Ammon's horn (tissue), 1 donor: ENCODE measurements at places on chromosomes 1 and 21.

GRCh38 chr21:15706696-15707095 lies 23.1 kb upstream of the USP25 start:
- DNase-seq: no peak

- no peak for DNase-seq
Measured at GRCh38 chr1:167756730-167757405, 35.1 kb downstream of the MPZL1 start.

DNA sequence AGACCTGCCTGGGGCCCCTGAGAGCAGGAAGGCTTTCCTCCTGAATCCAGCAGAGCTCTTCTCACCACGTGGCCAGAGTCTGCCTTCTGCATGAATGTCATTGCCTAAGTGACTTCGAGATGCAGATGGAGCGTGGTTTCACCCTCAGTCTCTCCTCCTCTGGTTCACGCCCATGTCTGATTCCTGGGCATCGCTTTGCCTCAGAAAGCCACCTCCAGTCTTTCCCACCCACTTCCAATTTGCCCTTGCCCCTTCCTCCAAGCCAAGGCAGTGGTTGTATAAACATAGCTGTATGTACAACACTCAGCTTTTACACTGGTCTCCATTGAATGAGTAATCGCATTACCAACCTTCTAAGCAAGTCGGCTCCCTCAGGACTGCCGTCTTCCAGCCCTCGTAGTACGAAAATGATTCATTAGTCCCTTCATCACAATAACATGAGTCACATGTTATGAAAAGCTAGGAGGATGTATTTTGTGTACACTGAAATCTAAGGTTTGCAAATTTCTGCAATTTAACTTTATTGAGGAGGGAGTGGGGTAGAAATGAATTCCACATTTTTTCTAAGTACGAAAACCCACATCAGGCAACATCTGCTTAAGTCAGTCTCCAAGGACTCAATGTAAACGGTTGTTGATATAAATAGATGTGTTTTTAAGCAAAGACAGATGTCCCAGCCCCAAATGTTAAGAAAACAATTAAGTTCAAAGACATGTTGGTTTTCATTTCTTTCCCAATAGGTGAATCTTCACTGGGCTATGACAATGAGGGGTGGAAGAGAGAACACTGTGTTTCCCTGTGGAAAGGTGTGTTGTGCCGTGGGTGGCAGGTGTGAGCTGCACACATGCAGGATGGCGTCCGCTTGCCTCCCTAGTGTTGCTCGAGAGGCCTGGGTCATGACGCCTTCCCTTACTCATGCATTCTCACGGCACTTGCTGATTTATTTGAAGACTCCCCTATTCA lies 32.3 kb upstream of the ETS2 start:
- DNase-seq: no peak

DNA sequence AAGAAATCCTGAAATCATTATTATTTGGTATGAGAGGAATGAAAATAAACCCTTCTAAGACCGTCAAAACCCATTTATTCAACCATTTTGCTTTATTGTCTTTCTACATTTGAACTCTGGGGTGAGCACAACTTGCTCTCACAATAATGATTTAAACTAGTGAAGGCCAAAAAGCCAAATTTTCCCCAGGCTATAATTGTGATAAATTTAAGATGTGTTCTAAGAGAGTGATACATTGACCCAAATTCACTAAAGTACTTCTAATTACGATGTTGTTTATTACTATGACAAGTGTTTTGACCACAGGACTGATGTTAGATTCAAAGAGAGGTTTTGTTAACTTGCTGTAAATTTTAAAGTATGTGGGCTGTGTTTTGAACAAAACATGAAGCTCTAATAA lies 670.9 kb upstream of the NR5A2 start:
- no peak for DNase-seq

- DNase-seq: no peak
Measured at GRCh38 chr1:109149874-109150601, 36.1 kb downstream of the ELAPOR1 start.

DNA sequence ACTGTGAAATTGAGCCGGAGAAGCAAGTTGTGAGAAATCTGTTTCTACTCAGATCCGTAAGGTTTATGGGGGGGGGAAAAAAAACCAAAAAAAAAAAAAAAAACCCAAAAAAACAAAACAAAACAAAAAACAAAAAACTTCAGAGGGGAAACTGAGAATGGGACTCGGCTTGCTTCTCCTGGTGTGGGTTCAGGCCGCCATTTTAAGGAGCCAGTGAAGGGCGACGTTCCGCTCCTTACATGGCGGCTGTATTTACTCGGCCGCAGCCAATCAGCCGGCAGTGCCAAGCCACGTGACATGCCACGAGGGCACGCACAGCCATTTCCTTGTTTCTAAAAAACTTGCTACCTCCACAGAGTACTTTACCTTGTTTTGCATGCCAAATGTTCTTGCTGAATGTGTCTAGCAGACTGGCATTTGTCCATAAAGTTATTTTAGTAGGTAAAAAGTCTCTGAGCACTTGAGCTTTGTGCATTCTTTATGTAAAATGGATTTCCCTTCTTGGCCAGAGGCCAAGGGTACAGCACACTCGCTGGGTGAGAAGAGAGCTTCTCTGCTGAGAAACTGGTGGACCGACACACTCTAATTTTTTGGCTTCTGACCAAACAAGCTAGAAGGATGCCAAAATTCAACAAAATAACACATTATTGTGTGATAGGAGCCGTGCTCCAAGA lies 101.8 kb downstream of the NFIA start:
- peak; percentile 95 for DNase-seq

- no peak for DNase-seq
Measured at GRCh38 chr1:162145966-162146696, 76.6 kb downstream of the NOS1AP start.

DNA sequence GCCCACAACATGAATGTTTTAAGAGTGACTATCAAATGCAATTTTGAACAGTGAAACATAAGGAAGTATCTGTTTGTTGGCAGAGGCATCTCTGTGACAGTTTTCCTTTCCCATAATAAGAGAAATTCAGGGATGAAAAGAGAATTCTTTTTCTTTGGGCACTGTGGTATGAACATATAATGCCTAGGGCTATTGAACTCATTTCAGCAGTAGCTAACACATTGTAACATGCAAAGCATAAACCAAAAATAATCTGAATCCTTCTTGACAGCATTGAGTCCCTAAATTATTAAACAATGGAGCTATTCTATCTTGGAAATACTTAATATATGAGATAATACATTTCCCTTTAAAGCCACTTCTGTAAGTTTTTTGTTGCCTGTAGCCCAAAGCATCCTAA lies 633.0 kb upstream of the B3GALT2 start:
- no peak for DNase-seq

DNA sequence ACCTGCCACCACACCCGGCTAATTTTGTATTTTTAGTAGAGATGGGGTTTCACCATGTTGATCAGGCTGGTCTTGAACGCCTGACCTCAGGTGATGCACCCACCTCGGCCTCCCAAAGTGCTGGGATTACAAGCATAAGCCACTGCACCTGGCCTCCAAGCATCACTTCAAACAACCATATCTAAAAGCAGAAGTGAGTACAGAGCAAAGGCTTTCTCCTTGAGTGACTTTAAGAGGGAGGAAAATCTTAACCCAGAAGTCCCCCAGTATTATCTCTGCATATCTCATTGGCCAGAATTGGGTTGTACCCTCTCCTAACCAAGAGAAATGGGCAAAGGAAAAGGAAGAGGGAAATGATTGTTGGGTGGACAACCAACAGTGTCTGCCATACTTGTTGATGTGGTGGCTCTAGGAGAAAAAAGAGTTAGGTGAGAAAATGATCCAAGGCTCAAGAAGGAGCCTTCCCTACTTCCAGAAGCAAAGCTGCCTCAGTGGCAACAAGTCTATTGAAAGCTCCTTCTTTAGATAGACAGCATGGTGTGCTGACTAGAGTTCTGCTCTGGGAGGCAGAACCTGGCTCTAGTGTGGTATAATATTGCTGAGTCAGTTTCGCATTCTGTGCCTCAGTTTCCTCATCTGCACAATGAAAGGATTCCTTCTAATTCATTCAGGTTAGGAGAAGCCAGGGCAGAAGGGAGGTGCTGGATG lies 16.8 kb upstream of the FOXE3 start:
- no peak for DNase-seq

DNA sequence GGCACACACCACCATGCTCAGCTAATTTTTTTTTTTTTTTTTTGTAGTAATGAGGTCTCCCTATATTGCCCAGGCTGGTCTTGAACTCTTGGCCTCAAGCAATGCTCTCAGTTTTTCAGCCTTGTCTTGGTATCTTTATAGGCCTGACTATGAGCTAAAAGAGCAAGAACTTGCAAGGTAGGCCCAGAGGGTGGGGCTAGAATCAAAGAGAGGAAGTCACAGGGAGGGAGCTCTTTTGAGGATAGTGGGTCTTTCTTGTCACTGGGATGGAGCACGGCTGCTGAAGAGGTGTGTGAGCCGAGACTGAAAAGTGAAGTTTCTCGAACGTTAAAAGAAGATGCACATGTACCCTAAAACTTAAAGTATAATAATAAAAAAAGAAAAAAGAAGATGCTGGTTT lies 260.0 kb upstream of the BEND5 start:
- no peak for DNase-seq

- peak; percentile 46 for DNase-seq
Measured at GRCh38 chr1:225882694-225883615, 775 bp upstream of the TMEM63A start.

GRCh38 chr21:32516756-32517649 lies 68.3 kb downstream of the TCP10L start:
- DNase-seq: no peak

DNA sequence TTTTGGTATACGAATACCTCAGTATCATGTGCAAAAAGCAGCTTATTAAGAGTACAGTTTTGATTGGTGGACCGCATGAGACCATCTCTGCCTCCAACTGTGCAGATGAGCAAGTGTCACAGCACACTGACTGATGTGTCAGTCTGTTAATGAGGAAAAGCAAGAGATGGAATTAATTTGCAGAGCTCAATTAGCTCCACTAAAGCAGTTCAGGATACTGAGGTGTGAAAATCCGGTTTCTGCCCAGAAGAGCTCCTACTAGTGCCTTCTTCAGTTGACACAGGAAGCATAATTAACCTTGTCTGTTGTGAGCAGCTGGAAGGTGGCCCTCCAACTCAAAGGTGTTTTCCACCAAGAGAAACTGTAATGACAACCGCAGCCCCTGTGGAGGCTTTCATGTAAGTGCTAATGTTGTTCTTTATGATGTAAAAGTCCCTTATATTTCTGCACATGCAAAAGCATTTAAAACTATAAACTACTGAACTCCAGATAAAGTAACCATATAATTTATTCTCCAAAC lies 44.3 kb downstream of the PCNX2 start:
- no peak for DNase-seq

DNA sequence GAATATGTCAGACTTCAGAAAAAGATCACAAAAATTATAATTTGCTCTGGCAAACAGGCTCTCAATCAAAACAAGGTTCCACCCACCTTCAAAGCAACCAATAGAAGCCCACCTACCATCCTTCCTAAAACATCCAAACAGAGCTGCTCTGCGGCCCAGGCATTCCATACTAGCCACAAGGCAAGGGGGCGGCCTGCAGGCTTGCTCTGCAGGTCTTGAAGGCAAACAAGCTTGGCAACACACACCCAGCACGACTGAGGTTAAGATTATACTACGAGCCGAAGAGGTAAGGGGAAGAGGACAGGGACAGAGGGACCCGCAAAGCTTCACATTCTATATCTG lies 207.3 kb downstream of the SLC45A1 start:
- peak; percentile 46 for DNase-seq

GRCh38 chr1:155744711-155745283 lies 55.9 kb downstream of the DAP3 start:
- no peak for DNase-seq

DNA sequence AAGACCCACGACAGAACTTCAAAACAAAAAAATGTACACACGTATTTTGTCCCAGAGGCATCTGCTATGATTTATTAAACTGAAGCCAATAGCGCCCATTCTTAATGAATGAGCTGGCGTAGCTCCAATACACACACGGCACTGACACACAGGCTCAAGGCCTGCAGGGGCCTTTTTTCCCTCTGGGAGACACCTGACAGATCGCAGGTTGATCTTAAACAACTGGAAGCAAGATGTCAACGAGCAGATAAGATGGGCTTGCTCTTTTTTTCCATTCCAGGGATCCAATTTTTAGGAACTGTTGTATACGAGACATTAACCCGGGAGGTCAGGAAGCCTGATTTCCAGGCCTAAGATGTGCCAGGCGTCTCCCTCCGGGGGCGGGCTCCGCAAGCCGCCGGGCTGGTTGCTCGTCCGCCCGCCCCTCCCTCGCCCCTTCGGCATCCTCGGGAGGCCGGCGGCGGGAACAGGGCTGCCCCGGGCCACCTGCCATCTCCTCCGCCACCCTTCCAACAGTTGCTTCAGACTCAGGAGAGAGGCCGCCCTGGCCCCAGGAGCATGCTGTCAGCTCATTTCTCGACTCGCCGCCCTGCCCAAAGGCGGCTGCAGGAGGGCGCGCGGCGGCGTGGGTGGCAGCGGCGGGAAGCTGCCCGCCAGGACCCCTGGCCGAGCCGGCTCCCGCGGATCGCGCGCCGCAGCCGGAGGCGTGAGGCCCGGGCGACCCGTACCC lies 735 bp downstream of the TTC13 start:
- peak; percentile 11 for DNase-seq

GRCh38 chr1:223731133-223731770 lies 18.9 kb downstream of the CAPN2 start:
- peak; percentile 74 for DNase-seq

DNA sequence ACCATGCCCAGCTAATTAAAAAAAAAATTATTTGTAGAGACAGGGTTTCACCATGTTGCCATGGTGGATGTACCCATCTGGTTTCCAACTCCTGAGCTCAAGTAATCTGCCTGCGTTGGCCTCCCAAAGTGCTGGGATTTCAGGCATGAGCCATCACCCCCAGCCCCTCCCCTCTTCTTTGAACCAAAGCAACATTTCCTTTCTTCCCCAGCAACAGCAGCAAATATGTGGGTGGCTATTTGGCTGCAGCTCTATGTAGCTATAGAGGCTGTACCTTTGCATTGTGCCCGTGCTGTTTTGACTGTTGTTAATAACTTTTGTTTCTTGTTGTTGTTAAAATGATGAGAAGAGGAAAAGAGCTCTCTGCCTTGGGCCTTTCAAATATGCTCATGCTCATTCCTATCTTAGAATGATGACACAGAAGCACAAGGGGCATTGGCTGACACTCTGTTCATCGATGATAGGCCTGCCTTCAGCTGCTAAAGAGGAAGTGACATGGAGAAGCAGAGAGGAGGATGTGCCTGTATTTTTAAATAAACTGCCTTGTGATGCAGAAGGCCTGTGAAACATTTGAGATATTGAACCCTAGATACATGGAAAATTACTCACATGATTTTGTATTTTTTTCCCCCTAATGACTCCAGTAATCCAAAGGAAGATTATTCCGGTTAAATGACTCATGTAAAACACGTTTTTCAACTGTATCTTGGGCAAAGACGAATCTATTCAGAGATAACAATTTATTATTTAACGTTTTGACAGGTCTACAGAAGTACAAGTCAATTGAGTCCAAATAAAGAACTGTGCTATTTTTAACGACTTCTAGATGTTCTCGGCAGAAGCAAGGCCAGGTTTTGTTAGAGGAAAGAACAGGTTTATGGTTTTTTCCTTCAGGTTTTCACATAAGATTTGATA lies 20.5 kb upstream of the XPR1 start:
- peak; percentile 75 for DNase-seq

GRCh38 chr1:19442154-19443096 lies 42.9 kb downstream of the CAPZB start:
- no peak for DNase-seq
